ENCODE measurements at places on chromosomes 4 and X.

DNA sequence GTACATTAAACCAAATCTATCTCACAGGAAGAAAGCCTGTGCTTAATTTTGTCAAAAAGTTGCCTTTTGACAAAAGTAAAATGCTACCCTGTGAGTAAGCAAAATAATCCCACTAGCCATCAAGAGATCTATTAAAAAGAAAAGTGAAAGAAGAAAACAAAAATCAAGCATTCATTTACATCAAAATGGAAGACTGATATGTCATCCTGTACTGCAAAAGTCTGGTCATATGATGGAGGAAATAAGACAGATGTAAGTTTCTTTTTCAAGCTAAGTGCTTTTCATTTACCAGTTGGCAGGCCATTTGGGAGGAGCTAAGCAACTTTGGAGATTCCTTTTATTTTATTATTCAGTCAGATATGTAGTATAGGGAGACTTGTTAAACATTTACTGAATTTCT is 387.4 kb downstream of the SPOCK3 start:
- no peak for DNase-seq

DNA sequence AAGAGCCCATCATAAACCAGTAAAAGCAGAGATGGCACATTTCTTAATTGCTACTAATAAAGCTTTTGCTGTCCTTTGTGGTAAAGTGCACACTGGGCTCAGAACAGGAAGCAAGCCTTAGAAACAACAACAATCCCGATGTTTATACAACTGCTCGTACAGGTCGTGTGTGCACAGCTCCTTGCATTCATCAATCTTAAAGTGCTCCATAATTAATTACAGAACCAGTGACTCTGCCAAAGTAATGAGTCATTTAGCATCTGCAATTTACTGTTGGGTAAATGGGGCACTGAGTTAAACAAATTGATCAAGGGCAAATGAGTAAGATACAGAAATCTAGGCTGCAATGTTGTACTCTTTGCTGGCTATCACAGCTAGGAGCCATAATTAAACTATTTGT is 61.3 kb upstream of the TXK start:
- no peak for DNase-seq

DNA sequence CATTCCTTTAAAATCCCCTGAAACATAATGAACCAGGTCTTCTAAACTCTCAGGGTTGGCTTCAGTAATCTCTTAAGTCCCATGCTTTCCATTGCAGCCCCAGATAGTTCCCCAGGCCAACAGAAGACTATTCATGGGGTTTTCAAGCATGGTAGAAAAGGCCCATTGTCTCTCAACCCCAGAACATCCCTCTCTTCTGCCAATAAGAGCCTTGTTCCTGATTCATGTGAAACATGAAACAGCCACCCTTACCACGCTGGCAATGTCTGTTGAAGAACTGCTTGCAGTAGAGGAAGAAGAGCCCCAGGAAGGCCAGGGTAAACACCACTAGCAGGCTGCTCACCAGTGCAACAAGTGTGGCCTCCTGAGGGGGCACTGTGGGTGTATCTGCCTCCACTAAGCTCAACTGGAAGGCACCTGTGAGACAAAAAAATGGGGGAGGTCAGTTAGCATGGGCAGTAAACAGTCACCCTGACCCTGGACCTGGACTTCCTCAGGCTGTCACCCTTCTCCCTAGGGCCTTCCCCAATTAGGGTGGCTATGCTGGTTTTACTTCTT is 36.4 kb downstream of the EDA2R start:
- no peak for DNase-seq

- no peak for DNase-seq
These were observed 8.5 kb upstream of the PCDH19 start for GRCh38 chrX:100418556-100418955.

DNA sequence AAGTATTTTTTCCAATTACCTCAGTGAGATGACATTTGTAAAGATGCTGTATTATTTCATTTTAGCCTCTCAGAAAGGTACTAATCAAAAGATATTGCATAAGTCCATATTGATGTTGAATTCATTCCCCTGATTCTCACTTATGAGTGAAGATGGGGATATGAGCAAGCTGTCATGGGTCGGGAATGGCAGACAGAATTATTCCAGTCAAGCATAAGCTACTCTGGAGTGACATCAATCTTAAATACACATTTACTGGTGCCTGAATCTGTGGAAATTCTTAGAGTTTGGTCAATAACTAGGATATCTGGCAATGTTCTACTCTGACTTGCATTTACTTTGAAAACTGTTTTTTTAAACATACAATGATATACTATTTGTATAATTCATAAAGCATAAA is 283.8 kb upstream of the PCDH7 start:
- DNase-seq: no peak

GRCh38 chrX:49225858-49226257 is 7.3 kb downstream of the CACNA1F start:
- no peak for DNase-seq

DNA sequence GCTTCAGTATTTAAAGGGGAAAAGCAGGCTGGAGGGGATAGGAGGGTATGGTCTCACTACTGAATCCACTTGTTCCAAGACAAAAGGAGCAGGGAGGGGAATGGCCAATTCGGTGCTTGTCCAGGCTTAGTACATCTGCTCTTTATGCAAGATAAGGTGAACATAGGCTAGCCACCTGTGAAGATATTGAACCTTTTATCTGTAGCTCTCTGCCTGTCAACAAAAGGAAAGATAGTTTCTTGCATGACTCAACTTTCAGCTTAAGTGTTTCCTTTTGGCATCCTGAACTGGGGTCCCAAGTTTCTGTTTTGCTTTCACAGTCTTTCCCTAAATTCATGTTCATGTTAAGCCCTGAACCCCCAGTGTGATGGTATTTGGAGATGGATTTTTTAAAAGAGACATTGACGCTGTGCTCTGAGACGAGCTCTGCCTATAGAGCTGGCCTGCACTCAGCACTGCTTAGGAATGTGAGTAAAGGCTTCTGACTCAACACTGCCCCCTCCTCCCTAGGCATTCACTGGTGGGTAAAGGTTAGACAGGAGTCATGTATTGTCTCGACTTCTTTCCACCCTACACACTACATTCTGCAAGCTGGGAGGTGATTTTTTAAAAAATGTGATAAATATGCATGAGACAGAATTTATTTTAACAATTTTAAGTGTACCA is 28.2 kb downstream of the FAM149A start:
- no peak for DNase-seq

DNA sequence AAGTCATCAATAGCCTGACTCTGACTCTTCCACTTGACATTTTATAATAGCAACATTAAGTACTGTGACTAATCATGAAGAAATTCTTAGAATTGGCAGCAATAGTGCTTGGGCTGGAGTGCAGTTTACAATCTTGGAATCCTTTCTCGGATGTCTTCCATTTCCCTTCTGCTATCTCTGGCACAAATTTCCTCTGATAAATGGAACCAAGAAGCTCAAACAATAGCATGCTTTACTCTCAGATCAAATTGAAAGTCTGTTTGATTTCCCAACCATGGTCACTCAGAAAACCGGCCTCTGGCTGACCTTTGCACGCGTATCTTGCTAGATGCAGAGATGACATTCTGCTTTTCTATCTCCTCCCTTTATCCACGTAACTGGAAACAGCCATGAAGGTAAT is 99.0 kb upstream of the SPANXC start:
- DNase-seq: no peak

GRCh38 chrX:119728487-119728886 is 29.9 kb upstream of the SOWAHD start:
- no peak for DNase-seq

DNA sequence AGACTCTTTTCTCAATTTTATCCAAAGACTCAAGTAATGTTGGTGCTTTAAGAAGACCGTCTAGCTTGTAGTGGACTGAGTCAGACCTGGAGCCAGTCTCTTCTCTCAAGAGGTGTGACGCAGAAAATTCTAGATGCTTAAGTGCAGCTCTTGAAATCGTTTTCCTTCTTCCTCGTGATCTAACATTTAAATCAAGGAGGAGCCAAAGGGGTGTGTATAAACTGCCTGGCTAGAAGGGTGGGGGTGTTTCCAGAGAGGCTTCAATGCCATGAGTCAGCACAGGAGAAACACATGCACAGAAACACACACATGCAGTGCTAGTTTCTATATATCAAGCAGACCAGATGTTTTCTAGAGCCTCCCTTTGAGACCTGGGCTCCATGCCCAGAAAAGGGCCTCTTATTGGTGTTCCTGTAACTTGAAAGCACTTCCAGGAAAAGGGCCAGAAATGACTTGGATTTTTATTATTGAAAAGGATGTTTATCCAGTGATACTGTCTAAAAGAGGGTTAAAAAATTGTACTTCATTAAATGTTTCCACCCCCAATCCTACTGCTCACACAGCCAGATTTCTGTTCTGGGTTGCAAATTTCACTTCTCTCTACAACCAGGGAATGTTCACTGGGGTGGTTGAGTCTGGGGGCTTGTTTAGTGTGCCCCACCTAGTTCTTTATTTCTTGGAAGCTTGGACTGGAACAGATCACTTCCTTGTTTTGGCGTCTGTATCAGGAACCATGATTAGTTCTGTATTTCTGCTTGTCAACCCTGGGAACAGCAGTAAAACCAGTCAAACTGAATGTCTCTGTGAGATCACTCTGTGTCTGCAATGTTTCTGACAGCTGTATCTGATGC is at the start of gene CLIC2:
TSS of gene CLIC2 (minus strand) at position 129 of the 851 bp plus-strand sequence. CDS start 187 bp downstream, outside the sequence.
- DNase-seq: no peak

GRCh38 chr4:124030147-124030546 is 633.6 kb downstream of the SPRY1 start:
- DNase-seq: no peak

DNA sequence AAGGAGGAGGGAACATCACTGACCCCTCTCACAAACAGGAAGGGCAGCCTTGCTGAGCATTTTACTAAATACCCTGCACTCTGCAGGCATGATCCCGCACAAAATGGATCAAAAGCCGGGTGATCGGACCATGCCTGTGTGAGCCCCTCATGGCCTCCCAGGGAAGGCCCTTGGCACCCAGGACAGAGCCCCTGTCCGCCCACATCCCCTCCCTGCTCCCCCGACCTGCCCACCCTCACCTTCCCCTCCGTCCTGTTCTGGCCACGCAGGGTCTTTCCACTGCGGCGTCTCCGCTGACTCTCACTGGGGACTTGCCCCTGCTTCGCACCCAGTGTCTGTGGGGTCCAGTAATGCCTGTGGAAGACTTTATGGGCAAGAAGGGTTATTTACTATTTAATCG is 105.0 kb downstream of the HMX1 start:
- no peak for DNase-seq

DNA sequence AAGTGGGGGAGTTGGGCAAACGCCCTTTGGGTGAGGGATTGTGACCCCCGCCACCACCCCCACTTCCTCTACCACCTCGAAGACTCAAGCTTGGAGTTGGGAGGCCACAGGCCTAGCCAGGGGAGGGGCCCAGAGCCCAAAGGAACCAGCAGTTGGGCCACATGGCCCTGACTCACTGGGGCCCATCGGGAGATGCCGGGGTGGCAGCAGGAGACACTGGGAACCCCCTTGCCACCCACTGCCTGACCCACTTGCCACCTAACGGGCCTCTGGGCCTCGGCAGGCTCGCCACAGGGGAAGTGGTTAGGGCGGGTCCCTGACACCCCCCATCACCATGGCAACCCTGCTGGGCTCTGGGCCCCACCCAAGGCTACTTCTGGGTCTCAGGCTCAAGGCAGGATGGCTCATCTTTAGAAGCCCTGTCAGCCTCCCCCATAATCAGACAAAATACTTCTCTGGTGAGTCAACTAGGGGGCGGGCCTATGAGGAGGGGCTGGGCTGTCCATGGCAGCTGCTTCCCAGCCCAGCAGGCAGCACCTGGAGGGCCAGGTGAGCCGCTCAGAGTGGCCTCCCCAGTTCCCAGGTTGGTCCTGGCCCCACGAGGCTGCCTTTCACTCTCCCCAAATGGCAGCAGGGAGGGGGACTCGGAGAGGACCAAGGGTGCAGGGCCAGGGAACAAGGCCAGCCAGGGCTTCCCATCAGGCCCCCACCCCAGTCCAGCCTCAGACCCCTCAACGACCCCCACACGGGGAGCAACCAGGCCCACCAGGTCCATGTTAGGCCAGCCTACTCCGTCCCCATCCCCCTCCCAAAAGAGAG is 5.6 kb downstream of the FLNA start:
- peak; percentile 92 for DNase-seq

GRCh38 chr4:174749091-174749490 is 80.0 kb downstream of the GLRA3 start:
- no peak for DNase-seq

GRCh38 chr4:48195853-48196252 is 61.8 kb upstream of the TXK start:
- DNase-seq: no peak

- no peak for DNase-seq
These were observed 767.5 kb downstream of the DMD start for GRCh38 chrX:32443841-32444240.

DNA sequence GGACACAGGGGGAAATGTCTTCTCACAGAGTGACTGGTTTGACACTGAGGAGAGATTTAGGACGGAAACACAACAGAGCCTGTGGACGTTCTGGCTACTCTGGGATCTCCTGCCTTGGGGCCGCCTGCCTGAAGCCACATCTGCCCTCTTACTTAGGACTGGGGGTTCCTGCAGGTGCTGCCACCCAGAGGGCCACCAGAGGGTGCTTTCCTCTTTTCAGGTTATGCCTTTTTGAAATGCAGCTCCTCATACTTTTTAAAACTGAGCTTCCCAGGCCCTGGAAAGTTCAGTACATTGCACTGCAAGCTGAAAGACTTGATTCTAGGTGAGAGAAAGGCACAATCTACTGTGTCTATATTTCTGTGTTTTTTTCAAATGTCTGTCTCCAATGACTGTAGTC is 92.2 kb upstream of the PGRMC2 start:
- no peak for DNase-seq

DNA sequence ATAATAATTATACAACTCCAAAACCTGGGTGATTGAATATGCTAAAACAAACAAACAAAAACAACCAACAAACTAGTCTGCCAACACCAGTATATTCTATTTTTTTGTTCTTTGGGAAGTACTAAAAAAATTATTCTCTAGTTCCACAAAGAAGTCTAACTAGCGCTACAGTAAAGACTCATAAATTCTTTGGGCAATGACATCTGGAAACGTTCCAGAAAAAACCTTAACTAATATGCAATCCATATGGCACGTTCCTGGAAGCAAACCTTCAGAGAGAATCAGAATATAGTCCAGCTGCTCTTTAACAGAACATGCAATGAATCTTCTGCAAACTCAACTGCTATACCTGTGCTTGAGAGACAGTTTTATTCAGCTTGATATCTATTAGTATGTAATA is 500.1 kb downstream of the TRAM1L1 start:
- DNase-seq: no peak

- no peak for DNase-seq
These were observed 113.2 kb upstream of the PPP2R3B start for GRCh38 chrX:499870-500364.

GRCh38 chrX:110407910-110408545 is 49.4 kb downstream of the RTL9 start:
- DNase-seq: peak; percentile 22

DNA sequence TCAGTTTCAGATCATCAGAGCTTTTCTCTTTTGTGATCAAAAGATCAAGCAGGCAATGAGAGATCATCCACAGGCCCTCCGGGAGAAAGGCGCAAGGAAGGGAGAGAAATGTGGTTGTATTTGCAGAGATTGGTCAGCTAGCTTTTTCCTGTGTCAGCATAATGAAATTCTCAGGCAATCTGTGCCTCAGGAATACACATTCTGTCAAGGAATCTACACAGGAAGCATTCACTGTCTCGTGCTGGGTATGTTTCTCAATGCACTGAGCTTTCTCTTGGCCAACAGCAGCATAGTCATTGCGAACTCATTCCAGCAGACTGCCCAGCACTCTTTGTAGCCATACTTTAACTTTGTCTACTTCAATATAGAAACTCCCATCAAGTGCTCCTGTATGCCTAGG is 413.7 kb downstream of the PPP3CA start:
- no peak for DNase-seq

GRCh38 chr4:122960611-122961000 is 38.2 kb upstream of the NUDT6 start:
- DNase-seq: no peak

- no peak for DNase-seq
These were observed 343.7 kb downstream of the MID1IP1 start for GRCh38 chrX:39144956-39145355.

Data from activated CD8-positive, alpha-beta memory T cell treated with anti-CD3 and anti-CD28 coated beads for 4 hours (primary cell).